ENCODE measurements at places on chromosomes 12 and 14.

- DNase-seq, result no peak
Measured at GRCh38 chr14:92546347-92547053, 32.9 kb downstream of the RIN3 start.

- DNase-seq, result no peak
Measured at GRCh38 chr14:59320361-59320760, 131.9 kb downstream of the DAAM1 start.

- no peak for DNase-seq
Measured at GRCh38 chr14:67934087-67934486, 114.5 kb downstream of the RAD51B start.

GRCh38 chr12:31570880-31571279, 20.1 kb downstream of the DENND5B start:
- DNase-seq, result no peak

GRCh38 chr12:122943196-122943595, 23.1 kb downstream of the ABCB9 start:
- DNase-seq, result no peak
